ENCODE measurements at places on chromosomes 16 and 17.
A peak's percentile ranks its signal among the peaks of the same experiment; 100 is the strongest.

DNA sequence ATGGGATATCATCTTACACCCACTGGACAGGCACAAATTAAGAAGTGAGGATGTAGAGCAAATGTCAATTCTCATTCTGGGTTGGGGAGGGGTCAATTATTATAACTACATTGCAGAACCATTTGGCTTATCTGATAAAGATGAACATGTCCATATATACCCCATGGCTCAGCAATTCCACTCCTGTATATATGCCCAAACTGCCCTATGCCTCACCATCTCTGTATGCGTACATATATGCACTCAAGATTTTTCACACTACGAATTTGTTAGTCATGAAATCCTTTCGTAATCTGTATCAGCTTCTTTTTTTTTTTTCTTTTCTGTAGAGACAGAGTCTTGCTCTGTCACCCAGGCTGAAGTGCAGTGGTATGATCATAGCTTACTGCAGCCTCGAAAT lies 20.8 kb upstream of the CNEP1R1 start:
- DNase-seq, result no peak

- DNase-seq, result peak; percentile 52
Observed at GRCh38 chr16:53945996-53946395, 242.0 kb downstream of the FTO start.

DNA sequence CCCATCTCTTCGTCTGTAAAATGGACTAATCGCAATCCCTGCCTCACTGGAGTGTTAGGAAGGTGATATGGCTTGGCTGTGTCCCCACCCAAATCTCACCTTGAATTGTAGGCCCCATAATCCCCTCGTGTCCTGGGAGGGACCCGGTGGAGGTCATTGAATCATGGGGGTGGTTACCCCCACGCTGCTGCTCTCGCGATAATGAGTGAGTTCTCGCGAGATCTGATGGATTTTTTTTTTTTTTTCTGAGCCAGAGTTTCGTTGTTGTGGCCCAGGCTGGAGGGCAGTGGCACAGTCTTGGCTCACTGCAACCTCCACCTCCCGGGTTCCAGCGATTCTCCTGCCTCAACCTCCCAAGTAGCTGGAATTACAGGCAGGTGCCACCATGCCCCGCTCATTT lies 11.2 kb downstream of the TRARG1 start:
- DNase-seq, result no peak

DNA sequence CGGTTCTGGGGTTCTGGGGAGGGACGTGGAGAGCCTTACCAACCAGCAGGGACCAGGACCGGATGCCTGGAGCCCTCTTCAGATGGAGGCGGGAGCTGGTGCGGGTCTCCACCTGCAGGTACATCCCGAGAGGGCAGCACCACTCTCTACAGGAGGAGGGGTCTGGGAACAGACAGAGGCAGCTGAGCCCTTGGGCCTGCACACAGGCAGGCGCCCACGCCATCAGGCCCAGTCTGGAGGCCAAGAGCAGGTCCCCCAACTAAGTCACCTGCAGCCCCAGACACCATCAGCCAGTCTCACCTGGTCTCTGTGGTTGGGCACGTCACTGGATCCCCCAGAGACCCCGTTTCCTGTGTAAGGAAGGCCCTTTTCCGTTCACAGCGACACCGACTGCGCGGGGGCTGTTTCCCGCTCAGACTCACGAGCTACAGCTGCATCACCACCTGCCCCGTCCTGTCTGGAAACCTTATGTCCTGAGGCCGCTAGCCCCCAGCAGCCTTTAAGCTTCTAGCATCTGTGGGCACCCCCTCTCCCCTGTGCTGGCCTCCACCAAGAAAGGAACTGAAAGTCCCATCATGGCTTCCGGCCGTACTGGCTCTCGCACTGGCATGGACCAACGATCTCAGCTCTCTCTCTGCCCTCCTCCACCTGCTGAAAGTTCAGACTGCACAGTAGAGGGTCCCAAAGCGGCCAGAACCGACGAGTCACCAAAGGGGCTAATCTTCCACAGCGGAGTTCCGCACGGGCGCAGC lies 1.2 kb downstream of the CYBC1 start:
- no peak for DNase-seq

DNA sequence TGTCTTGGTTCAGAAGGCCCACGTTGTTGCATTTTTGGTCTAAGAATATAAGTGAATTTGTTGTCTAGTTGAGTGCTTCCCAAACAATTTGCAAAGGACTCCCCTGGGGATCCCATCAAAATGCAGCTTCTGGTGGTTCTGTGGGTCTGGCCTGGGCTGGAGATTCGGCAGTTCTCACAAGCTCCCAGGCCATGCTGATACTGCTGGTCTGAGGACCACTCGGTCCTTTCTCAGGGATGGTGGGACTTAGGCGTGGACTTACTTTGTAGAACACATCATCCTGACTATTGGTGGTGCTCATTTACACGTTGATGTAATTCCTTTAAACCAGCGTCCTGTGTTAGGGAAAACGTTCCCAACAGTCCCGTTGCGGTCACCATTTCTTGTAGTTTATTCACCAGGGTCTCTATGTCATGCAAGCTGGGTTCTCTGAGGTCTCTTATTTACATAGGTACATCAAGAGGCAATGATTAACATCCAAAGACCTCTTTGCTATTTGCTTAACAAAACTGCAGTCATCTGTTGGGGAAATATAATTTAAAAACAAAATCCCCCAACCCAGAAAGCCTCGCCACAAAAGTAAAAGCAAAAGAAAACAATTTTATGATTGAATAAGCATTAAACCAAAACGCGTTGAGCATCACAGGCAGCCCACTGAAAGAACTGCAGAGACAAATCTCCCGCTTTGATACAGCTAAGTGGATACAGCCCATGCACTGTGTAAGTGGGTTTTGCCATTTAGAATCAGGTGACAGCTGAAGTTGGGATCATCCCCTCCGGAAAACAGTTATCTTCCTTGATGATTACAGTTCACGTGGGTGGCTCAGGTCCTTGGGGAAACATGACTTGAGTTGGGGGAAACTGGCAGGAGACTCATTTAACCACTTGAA lies 39.0 kb upstream of the SEC14L1 start:
- no peak for DNase-seq

GRCh38 chr17:28057731-28058246 lies 15.3 kb downstream of the NLK start:
- DNase-seq, result peak; percentile 25

Data from umbilical cord (tissue), 2 donors.